ENCODE measurements at places on chromosomes 2 and 18.
A peak's percentile ranks its signal among the peaks of the same experiment; 100 is the strongest.

- DNase-seq: no peak
Observed at GRCh38 chr2:226963528-226963927, 127.7 kb downstream of the RHBDD1 start.

DNA sequence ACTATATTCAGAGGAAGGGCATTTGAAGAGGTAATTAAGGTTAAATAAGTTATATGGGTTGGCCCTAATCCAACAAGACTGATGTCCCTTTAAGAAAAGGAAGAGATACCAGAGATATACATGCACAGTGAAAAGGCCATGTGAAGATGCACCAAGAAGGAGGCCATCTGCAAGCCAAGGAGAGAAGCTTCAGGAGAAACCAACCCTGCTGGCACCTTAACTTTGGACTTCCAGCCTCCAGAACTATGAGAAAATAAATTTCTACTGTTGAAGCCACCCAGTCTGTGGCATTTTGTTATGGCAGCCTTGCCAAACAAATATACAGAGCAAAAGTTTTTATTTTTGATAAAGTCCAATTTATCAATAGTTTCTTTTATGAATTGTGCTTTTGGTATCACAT lies 51.0 kb downstream of the MAP4K3 start:
- no peak for DNase-seq

- DNase-seq: no peak
Observed at GRCh38 chr2:85413592-85414420, 3.6 kb upstream of the CAPG start.

DNA sequence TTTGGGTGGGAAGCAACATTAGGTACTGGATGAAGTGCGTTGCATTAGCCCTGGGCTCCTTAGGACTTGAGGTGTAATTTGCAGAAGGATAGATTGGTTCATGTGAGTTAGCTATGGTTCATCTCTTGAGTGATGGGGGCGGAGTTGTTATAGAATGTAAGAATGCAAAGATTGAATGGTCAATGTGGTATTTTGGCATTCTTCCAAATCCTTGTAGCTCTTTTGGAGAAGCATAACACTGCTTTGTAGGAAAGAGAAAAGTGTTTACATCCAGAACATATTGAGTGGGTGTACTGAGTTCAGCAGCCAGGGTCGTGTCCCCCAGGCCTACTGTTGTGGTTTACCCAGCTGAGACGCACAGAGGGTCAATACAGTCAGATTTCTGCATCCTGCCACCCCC lies 173.5 kb downstream of the FMNL2 start:
- no peak for DNase-seq

GRCh38 chr2:201411421-201411820 lies 39.8 kb downstream of the TRAK2 start:
- no peak for DNase-seq

DNA sequence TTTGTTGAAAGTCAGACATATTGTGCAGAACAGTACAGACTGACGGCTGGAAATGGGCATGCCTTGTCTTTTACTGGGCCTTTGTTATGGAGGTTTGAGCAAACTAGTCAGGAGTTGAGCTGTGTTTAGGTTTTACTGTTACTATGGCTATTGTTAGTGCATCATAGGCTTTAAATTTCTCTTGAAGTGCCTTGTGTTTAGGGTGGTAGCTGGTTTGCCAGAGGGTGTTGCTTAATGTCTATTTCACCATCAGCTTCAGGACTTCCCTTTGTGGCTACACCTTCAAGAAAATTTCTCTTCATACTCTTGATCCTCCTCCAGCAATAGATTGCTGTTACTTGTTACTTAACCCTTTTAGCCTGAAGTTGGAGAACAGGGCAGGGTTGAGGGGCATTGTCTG lies 104.6 kb downstream of the CAPN13 start:
- no peak for DNase-seq

DNA sequence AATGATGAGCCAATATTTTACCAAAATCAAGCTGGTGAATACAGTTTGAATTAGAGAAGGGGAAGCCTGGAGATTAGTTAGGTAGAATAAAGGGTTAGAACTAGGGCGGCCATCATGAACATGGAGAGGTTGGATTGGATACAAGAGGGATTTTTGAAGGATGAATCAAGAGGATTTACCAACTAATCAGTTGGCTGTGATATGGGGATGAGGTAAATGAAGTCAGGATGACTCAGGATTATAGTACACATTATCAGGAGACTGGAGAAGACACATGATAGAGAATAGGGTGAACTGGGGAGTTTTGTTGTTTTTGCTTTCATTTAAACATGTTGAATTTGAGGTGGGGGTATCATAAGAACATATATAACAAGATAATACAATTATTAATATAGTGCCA lies 73.8 kb upstream of the PROKR1 start:
- no peak for DNase-seq

GRCh38 chr2:124027182-124027581 lies 2.1 kb downstream of the CNTNAP5 start:
- DNase-seq: peak; percentile 78

DNA sequence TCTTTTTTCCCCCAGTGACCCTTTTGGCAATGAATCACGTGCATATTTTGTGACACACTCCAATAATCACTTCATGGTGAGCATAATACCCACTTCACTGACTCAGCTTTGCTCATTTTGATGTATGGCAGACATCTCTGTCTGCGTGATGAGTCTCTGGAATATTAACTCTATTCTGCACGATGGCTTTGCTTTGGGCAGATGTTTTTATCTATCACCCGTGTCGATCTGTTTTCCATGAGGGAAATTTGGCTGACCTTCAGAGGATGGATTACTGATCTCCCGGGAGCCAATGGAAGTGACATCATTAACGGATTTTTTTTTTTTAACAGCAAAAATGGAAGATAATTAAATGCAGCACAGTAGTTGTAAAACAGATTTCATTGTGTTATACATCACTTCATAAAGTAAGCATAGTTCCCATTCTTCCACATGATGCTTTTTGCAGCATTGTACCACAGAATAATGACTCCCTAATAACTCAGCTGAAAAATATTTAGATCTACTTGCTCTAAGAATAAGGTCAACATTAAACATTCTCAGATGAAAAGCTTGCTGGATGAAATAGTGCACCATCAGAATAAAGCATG lies 29.8 kb downstream of the CDC42EP3 start:
- DNase-seq: no peak

DNA sequence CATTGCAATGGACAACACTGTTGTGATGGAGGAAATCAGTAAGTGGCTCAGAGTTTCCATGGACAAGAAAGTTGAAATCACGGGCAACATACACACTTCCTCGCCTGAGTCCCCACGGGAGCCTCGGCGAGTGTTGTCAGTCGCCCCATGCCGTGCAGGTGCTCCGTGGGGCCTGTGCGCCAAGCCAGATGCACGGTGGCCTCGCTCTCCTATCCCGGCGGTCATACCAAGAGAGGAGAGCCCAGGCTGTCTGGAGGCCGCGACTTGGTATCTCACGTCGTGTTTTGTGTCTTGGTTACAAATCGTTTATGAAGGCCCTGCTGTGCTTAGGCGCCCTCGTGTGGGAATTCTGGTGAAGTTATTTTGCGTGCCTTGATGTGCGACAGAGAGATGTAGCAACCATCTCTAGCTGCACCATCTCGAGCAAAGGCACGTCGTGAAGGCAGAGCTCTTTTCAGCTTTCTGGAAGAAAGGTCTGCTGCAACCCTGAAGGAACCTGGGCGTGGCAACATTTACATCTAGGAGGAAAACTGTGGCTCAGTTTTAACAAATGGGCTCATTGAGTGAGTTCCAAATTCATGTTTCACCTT lies 21.8 kb downstream of the ATG4B start:
- peak; percentile 62 for DNase-seq

GRCh38 chr18:48707636-48708296 lies 168.9 kb downstream of the CTIF start:
- no peak for DNase-seq

DNA sequence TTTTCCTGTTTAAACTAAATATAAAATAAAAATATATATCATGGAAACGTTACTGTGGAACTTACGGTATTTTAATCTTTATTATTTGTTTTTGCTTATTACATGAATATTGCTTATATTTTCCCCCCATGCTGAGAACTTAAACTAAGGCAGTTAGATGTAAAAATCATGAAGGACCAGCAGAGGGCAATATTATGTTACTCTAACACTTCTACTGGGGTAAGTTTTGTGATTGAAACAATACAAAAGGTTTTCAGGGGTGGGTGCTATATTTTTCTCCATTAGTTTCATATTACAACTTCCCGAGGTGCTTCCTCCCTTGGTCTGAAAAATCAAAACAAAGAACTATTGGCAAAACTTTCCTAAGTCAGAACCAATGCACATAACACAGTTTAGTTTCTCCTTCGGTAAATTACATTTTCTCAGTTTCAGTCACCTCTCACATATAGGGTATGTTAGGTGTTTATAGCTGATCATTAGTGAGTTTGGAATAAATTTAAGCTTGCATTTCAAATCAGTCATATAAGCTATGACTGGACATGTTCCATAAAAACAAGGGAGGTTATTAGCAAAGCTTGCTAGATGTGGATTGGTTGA lies 54.8 kb downstream of the ZNF407 start:
- peak; percentile 59 for DNase-seq

- DNase-seq: no peak
Observed at GRCh38 chr2:163248376-163249253, 410.0 kb upstream of the KCNH7 start.

DNA sequence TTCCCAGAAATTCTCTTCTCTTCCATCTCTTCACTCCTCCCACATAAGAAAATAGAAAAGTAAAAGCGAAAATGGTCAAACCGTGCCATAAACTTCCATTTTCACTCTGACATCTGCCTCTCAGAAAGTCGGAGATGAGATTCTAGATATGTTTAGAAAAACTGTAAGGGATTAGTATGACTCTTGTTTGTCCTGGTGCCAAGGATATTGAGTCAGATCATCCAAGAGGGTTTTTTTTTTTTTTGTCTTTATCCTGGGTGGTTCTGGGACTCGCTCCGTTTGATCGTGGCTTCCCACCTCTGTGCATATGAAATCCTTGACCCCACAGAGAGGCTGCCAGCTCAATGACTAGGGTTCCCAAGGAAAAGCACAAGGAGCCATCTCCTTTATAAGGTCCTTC lies 17.3 kb downstream of the EN1 start:
- DNase-seq: no peak

- no peak for DNase-seq
Observed at GRCh38 chr18:23504720-23505119, 1.4 kb downstream of the RMC1 start.

GRCh38 chr18:57043241-57043640 lies 103.6 kb upstream of the BOD1L2 start:
- no peak for DNase-seq
